HFFc6 (cell line): ENCODE measurements at places on chromosomes 2 and 18.

DNA sequence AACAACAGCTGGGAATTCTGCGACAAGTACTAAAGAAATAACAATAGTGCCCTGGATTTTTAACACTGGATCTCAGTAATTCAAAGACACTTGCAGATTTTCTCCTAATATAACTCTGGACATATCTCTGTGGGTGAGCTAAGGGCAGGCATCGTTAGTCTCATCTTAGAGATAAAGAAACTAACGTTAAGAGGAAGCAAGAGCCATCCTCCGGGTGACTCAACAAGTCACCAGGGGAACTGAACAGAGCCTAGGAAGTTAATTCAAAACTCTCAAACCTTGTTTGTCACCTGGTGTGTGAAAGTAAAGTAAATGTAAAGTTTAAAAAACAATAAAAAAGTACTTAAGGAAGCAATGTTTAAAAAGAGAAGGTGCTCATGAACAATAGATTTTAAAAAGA, 41.6 kb upstream of the NRP2 start:
- DNase-seq: no peak

DNA sequence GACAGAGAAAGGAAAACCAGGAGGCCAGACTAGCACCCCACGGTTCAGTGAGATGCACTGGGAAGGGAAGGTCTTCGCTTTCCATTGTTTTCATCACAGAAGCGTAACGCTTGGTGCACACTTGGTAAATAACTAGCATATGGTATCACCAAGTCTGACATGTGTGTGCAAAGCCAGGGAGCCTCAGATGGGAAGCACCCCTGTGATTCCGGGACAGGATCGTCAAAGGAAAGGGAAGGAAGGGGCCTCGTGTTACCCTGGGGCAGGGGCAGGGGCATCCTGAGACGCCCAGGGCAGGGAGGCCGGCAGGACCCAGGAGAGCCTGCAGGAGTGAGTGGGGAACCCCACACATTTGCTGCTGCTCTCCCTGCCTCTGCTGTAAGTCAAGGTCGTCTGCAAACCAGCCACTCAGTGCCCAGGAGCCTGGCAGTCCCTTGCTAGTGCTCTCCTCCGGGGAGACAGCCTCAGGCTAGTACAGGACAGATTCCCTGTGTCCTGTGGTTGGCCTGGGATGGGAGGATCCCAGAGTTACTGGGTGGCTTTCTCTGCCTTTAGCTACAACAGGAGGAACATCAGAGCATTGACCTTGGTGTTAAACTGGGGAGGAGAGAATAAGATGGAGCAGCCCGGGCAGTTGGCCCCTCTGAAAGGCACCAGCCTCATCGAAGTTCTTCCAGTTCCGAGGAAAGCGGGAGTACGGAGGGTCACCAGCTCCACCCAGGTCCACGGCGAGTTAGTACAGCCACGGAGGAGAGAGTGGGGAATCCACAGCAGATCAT, 192.5 kb downstream of the NDUFA10 start:
- no peak for DNase-seq

DNA sequence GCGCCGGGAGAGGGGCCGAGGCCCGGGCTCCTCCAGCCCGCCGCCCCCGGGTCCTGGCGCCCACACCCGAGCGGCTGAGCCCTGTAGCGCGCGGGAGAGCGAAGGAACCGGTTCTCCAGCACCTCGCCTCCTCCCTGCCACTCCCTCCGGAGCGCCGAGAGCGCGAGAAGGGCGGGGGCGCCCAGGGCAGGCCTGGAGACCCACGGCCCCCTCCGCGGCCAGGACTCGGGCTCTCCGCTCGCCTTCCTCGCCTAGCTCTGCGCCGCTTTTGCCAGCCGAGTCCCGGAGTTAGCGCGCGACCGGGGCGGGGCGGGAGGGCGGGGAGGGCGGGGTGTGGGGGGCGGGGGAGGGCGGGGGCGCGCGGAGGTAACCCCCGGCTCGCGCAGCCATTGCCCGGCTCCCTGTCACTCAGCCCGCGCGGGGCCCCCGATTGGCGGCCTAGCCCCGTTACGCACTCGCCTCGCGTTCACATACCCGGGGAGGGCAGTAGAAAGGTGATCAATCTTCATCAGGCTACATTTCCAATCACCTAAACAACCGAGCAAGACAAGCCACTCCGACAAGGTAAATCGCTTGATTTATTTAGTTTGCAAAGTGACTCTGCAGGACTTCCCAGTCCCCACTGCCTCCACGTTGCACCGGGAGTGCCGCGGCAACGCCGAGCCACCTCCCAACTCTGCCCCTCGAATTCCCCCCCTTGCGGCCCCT, at the start of gene OTX1:
TSS of gene OTX1 (plus strand) at position 497 of the 708 bp plus-strand sequence. CDS start 2,161 bp downstream, outside the sequence.
- DNase-seq: peak; percentile 43

DNA sequence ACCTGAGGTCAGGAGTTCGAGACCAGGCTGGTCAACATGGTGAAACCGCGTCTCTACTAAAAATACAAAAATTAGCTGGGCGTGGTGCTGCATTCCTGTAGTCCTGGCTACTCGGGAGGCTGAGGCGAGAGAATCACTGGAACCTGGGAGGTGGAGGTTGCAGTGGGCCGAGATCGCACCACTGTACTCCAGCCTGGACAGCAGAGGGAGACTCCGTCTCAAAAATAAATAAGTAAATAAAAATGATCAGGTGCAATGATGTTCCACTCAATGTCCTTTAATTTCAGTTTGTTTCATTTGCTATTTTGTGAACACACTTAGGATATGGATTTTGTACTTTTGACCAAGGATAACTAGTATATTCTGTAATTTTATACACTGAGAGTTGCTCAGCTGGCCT, 9.3 kb downstream of the HADHA start:
- no peak for DNase-seq

DNA sequence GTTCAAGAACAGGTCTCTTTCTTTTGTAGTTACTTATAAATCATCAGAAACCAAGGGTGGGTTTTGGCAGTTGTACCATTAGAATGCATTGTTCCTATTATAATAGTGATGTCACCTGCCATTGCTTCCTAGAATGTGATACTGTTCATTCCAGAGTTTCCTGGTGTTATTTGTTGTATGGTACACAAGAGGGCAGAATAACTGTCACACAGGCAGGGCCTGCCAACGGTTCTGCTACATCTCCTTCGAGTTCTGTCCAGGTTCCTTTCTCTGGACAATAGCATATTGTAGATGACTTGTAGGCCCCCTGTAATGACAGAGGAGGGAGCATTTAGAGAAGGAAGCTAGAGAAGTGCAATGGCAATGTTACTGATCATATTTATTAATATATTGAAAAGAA, 98.3 kb downstream of the KLHL14 start:
- no peak for DNase-seq

- DNase-seq: no peak
These were observed 18.9 kb downstream of the MRPL35 start for GRCh38 chr2:86218124-86218523.

GRCh38 chr2:11346023-11346482, 1.6 kb upstream of the ROCK2 start:
- no peak for DNase-seq

DNA sequence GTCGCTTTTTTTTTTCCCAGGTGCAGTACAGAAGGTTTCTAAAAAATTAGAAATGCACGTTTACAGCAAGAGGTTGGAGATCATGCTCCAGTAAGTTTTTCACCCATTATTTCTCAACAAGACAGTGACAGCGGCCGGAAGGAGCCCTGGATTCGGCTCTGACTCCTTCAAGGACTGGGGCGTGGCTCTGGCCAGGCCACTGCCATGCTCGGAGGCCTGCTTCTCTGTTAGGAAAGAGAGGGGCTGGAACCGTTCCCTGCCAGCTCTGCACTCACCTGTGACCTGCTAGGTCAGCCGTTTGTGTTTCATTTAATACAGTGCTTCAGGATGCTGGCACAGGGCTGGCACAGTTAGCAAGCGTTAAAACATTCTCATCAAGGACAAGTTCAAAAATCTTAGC, 6.7 kb upstream of the IAH1 start:
- no peak for DNase-seq

DNA sequence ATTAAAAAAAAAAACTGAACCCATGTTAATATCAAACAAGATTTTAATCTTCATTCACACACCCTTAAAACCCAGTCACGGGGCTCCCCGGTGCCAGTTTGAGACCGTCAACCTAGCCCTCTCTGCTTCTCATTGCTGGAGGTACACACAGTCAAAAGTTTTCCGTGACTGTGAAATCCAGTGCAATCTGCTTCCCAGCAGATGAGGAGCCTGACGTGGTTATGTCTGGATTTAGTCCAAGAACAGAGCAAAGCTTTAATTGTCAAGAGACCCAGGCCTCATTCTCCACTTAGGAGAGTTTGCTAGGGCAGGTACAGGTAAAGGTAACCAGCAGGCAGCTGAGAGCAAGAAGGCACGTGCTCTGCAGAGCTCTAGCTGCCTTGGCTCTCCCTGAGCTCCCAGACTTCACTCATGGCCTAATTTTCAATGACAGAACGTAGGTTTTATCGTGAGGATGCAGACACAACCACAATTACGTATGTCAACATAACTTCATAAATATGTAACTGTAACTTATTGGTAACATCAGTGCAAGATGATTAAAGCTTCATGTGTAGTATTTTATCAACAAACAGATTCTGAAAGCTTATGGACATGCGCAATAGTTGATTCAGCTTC, 56.3 kb downstream of the SLC16A14 start:
- no peak for DNase-seq

DNA sequence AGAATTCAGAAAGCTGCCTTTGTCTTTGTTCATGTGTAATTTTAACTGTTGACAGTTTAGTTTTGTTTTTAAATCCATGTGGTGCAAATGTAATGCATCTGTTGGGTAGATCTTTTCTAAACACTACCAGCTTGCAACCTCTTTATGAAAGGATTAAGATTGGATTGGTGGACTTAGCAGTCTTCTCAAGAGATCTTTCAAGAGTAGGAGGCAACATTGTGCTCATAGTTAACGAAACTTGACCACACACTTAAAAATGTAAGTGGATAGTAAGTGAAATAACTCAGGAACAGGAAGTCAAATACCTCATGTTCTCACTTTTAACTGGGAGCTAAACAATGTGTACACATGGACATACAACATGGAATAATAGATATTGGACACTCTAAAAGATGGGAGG, 579.0 kb downstream of the RIT2 start:
- DNase-seq: no peak

GRCh38 chr2:145690183-145690778, 1170.4 kb upstream of the ZEB2 start:
- DNase-seq: no peak

DNA sequence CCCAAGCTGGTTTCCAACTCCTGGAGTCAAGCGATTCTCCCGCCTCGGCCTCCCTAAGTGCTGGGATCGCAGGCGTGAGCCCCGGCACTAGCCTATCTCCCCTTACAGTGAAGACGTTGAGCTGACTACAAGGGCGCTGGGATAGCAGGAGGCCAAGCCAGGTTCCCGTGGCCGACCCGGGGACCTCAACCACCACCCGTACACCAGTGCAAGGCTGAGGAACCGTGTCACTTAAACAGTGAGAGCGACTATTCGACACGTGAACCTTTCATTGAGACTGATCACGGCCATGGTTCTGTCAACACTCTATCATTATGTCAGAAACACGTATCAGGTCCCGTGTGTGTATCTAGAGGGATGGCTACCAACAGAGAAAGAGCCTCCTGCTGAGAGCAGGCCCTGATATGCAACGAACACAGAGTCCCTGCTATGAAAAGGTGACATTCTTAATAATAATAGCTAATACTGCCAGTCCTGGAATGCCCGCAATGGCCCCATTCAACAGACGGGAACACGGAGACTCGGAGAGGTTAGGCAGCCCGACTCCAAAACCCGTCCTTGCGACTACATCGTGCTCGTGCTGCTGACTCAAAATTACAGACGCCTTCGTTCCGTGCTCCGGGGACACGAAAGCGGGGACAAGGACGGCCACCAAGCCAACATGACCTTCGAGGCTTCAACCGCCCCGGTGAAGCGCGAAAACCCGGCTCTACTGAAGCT, 833 bp downstream of the AFG3L2 start:
- no peak for DNase-seq

GRCh38 chr2:119266091-119266589, 42.5 kb downstream of the STEAP3 start:
- no peak for DNase-seq

- no peak for DNase-seq
These were observed 5.2 kb upstream of the COMMD1 start for GRCh38 chr2:61900281-61900680.

- DNase-seq: peak; percentile 24
These were observed 8.1 kb upstream of the WIPF1 start for GRCh38 chr2:174605687-174606086.

DNA sequence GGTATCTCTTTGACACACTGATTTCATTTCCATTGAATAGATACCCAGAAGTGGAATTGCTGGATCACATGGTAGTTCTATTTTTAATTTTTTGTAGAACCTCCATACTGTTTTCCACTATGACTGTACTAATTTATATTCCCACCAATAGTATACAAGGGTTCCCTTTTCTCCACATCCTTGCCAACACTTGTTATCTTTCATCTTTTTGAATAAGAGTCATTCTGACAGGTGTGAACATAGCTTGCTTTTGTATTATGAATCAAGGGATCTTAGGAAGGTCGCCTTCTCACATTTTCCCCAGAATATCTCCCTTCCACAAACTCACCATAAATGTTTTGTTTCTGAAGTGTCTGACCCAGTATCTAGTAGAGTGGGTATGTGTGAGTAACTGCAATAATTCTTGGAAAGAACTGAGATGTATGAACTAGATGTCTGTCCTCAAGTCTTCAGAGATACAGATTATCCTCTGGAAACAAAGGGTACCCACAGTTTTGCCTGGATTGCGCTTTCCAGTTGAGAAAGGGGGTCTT, 17.1 kb upstream of the SP3 start:
- DNase-seq: no peak

- peak; percentile 7 for DNase-seq
These were observed 148.7 kb downstream of the AGAP1 start for GRCh38 chr2:235642446-235643098.

- no peak for DNase-seq
These were observed 30.4 kb upstream of the FN1 start for GRCh38 chr2:215466097-215466909.

DNA sequence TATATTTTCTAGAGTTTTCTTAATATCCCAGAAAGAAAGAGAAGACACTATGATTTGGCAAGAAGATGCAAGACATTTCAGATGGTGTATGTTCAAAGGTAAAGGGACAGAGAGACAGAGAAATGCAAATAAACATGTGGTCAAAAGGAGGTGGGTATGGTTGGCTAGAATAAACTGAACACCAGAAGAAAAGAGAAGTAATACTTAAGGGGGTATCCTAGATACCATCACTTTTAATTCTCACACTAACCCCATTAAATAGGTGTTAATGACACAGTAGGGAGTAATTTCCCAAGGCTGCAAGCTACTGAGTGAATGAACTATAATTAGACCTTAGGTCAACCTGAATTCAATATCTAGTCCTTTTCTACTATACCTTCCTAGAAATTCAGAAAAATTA, 111.2 kb upstream of the CD226 start:
- DNase-seq: no peak

DNA sequence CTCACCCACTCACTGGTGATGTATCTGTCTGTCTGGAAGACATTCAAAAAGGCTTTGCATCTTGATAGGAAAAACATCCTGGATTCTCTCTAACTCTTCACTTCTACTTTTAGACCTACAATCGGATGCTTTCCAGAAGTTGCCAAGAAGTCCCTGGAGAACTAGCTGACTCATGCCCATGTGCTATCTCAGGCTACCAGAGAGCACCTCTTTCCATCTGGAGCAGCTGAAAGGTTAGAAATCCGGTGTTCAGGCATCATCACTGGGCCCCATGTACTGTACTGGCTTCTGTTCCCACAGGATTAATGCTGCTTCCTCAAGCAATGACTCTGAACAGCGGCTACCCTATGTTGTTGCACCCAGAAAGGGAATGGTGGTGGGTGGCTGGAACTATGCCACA, 259.0 kb downstream of the NBAS start:
- DNase-seq: peak; percentile 12

GRCh38 chr2:15662579-15662978, 70.9 kb downstream of the DDX1 start:
- no peak for DNase-seq

GRCh38 chr18:54983041-54983686, 23.9 kb upstream of the CCDC68 start:
- peak; percentile 66 for DNase-seq
